ENCODE measurements at places on chromosomes 5 and 9.

DNA sequence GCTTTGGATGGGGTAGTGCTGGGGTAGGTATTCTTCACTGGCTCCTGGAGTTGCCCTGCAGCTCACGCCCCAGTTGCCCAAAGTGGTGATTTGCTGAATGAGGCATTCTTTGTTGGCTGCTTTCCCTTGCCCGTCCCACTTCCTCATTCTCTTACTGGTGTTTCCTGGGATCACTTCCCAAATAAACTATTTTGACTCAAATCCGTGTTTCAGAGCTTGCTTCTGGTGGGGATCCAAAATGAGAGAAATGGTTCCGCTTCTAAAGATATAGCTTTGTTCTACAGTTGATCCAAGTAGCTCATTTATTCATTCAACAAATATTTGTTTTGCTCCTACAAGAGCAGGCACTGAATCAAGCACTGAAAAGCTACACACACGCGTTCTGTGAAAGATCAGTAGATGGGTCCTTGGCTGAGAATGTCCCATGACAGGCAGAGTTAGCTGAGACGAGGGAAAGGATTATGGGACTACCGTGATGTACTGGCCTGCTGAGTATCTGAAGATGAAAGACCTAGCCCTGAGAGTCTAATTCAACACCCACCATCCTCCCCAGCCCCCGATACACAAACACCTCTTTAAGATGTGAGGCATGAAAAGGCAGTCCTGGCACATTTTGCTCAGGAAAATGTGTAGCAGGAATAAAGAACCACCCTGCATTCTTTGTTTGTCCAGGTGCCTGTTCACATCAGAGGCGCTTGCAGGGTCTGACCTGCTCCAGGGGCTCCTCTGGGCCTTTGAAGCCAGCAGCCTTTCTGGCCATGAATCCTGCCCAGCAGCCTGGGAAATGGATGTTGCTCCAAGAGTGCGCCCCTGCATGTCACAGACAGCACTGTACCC lies 143.1 kb upstream of the RANBP3L start:
- DNase-seq = no peak

- no peak for DNase-seq
Measured at GRCh38 chr9:106502930-106503329, 360.0 kb upstream of the ZNF462 start.

- DNase-seq = no peak
Measured at GRCh38 chr9:36877239-36877638, 156.8 kb downstream of the PAX5 start.

DNA sequence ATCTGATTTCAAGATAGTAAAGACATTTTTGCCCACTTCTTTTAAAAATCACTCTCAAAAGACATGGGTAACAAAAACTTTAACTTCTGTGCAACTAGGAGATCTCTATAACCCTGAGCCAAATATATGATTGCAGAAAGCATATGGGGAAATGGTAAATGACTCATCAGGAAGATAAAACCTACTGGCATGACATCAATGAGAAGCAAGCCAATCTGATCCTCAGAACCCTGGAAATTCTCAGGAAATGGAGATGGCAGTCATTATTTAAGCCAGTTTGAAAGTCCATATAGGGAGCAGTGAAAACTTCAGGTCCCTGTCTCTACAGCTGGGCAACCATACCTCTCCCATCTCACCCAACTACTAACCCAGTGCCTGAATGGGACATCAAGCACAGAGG lies 249.7 kb upstream of the NREP start:
- DNase-seq = no peak

DNA sequence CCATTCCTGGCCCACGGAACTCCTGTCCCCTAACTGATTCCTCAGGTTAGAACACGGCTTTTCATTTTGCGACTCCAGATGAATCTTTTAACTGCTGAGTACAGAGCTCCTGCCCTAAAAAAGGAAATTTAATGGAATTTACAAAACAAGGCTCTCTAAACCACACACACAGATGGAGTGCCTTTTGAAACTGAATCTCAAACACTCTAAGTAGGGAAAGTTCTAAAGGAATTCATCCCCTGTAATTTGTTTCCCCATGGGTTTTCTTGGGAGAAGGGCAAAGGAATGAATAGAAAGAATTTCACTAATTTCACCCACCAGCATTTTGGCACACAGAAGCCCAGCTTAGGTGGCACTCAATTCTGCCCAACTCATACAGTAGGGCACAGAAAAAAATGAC lies 106.5 kb downstream of the THBS4 start:
- DNase-seq = no peak

DNA sequence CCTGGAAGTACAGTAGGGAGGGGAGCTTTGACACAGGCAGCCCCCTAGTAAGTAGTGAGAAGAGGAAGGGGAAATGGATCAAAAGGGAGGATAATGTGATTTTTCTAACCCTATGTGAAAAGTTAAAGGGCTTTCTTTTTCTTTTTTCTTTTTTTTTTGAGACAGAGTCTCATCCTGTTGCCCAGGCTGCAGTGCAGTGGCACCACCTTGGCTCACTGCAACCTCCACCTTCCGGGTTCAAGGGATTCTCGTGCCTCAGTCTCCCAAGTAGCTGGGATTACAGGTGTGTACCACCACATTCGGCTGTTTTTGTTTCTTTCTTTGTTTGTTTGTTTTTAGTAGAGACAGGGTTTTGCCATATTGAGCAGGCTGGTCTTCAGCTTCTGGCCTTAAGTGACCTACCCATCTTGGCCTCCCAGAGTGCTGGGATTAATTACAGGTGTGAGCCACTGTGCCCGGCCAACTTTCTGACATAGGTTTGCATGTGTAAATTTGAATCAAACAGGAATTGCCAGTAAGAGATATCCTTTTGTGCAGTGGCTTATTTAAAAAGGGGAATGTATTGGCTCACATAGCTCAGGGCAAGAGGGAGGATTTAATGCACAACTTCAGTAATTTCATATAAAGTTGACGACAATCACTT lies 13.4 kb upstream of the PRDM6 start:
- DNase-seq = no peak

DNA sequence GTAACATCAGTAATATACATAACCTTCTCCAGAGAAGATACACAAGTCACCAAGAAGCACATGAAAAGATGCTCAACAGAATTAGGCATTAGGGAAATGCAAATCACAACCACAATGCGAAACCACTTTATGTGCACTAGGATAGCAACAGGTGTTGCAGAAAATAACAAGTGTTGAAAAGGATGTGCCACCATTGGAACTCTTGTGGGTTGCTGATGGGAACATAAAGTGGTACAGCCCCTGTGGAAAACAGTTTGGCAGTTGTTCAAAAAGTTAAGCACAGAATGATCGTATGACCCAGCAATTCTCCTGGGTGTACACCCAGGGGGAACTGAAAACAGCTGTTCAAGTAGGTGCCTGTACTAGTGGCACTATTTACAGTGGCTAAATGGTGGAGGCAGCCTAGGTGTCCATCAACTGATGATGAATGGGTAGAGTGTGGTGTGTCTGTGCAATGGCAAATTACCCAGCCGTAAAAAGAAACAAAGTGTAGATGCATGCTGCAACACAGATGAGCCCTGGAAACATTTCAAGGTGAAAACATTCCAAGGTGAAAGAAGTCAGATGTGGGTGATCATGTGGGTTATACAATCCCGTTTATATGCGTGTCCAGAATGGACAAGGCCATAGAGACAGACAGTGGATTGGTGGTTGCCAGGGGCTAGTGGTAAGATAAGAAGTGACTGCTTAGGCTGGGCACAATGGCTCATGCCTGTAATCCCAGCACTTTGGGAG lies 27.2 kb downstream of the CCDC69 start:
- no peak for DNase-seq

GRCh38 chr5:820245-820644 lies 30.5 kb downstream of the ZDHHC11 start:
- DNase-seq = no peak

DNA sequence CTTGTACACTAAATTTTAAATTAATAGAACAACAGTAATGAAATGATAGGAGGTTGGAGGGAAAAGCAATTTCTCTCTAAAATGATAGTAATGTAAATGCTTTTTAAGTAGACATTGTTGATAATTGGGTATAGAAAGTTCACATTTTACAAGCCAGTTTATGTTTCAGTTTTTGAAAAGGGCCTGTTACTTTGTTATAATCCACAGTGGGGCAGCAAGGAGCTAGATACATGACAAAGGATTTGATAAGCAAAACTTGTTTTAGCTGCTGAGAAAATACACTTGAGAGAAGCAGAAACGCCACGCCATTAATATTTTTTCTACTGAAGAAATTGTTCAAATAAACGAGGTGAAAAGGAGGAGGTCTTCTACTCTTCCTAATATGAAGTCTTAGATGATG lies 30.2 kb downstream of the SREK1 start:
- DNase-seq = no peak

GRCh38 chr9:108445431-108446071 lies 410.2 kb downstream of the ACTL7B start:
- DNase-seq = no peak

- no peak for DNase-seq
Measured at GRCh38 chr9:19785230-19785629, 3.6 kb downstream of the SLC24A2 start.

DNA sequence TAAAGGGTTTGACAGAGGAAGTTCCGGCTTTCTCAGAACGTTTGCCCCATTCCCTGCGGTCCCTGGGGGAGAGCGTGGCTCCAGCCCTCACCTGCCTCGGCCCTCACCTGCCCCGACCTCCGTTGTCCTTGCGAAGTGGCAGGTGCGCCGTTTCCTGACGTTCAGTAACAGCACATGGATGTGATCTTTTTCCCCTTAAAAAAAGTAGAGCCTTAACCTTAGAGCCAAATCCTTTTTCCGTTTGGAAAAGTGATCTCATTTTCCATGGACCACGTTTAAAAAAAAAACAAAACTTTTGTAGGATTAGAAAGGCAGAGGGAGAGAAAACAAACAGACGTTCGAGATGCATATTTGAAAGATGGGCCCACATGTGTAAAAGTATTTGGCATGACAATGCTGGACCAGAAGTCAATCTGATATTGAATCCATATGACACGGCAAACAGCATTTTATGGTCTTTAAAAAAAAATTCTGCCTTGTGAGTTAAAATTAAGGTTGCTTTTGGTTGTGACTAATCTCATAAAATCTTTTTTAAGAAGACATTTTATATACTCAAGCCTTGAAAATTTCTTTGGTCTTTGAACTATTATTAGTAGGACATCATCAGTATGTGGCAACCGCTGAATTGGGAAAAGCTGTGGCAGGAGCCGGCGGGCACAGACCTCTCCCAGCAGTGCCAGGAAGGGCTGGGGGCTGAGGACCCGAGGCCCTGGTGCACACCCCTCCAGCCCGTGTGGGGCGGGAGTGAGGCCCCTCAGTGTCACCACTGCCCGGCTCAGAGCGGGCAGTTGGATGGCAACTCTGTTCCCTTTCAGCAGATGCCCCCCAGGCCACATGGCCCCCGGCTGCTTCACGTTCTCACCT lies 42.5 kb upstream of the EXOC3 start:
- DNase-seq = peak; percentile 89

DNA sequence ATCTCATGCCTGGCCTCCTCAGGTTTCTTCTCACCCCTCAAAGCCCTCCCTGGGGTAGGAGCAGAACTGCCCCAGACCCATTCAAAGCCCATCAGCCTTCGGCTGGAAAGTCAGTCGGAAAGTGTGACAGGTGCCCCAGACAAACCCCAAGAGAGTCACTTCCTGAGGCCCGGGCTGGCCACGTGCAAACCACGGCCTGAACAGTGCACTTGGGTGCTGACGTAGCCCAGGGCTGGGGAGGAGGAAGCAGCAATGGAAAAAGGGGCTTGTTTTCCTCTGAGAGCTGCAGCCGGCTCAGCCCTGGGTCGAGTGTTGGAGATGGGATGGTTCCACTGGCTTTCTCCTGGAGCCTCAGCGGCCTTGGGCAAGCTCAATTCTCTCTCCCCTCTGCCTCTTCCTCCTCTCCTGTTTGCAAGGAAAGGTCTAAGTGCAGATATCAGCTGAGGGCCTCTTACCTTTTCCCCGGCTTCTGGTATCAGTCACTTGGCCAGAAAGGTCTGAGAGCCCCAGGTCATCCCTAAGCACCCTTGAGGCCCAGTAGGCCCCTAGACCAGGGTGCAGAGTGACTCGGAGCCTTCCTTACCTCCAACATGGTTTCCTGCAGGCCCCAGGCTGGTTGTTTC lies 5.9 kb upstream of the EGR1 start:
- DNase-seq = no peak

DNA sequence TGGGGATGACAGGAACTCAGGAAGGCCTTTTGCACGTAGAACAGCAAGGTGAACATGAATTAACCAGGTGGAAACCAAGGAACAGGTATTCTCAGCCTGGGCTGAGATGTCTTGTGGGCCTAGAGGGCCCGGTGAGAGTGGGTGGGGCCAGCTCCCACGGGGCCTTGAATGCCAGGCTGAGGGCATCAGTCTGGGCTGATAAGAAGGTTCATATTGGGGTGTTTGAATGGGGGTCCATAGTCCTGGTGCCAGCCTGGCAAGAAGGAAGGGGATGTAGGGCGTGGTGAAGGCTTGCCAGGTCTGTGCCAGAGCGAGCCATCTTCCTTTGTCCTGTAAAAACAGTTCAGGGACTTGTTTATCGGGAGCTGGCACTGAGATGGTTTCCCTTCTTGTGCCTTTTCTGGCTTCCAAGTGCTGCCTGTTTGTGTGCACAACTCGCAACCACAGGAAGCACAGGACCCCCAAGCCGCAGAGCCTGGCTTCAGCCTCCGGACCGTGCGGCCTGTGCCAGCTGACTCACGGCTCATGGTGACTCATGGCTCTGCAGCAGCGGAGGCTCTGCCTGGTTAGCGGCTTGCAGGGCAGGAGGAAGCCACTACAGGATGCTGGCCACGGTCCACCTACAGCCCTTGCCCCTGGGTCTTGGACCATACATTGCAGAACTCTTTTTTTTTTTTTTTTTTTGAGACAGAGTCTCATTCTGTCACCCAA lies 2.4 kb downstream of the CARD19 start:
- peak; percentile 95 for DNase-seq

GRCh38 chr5:175493726-175494125 lies 15.4 kb downstream of the SFXN1 start:
- no peak for DNase-seq

- no peak for DNase-seq
Measured at GRCh38 chr5:66894480-66895240, 298.5 kb downstream of the MAST4 start.

DNA sequence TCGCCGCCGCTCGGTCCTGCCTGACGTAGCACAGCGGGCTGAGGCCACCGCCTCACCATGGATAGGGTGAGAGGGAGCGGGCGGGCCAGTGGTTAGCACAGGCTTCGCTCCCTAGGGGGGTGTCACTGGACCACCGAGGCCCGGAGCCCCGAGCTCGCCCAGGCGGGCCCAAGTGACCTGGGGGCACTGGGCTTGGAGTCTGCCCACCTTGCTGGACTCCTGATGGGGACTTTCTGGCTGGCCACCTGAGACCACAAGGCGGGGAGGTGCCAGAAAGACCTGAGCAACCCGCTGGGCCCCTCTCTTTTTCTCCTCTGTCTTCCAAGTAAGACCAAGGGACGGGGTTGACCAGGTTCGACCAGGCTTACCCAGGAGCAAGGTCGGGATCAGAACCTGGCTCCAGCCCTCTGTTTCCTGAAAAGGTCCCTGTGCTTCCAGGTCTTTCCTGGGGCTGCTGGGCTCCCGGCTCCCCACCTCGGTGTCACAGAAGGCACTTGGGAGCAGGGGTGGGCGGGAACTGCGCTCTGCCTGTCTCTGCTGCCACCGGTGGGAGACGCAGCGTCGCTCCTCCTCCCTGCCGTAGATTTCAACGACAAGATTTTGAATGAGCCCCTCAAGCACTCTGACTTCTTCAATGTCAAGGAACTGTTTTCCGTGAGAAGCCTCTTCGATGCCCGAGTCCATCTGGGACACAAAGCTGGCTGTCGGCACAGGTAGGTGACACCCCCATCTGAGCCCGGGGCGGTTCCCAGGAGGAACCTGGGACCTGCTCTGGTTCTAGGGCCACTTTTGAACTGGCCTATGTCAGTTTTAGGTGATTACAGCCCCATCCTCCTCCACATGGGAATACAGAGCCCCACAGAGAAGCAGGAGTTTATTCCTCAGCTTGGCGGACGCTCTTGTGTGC lies 1.0 kb downstream of the MRPS2 start:
- DNase-seq = no peak

Data from AG09319 (cell line).